HS-27A (cell line): ENCODE measurements at places on chromosomes 16 and 17.

DNA sequence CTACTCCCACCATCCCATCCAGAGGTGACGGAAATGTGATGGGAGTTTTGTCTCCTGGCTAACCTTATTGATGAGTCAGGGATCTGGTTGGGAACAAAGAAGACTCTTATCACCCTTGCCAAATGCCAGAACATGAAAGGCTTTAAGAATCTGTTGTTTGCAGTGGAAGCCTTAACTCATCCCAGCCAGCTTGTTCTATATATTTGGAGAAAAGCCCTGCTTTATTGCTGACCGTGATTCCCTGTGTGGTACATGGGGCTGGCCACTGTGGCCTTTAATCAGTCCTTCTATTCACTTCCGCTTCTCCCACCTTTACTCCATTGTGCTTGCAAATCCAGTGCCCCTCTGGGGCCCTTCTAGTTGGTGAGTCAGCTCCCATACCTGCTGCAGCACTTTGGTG lies 156.6 kb downstream of the PHKB start:
- no peak for DNase-seq

GRCh38 chr16:74117798-74118197 lies 178.8 kb upstream of the PSMD7 start:
- DNase-seq, result no peak

DNA sequence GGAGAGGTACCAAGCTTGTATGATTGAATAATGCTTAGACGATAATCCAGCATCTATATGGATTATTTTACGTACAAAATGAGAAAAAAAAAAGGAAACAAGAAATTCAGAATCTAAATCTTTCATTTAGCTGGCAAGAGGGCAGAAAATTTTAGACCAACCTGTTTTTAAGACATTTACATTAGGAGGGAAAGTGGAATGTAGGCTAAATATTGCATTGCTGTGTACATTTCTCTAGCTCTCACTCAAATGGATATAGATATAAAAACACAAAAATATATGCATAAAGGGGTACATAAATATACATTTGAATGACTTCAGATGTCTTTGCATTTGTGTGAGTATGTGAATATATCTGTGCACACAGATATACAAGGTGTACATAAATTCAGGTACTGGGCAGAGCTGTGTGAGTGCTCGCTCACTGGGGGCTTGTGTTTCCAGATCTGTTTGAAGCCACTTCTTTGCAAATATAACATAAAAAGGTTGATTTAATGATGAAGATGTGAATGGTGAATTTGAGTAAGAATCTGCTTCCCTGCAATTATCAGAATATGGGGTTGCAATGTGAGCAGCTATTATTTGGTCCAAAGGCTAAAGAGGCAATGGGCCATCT lies 14.2 kb upstream of the ZFHX3 start:
- DNase-seq, result no peak

DNA sequence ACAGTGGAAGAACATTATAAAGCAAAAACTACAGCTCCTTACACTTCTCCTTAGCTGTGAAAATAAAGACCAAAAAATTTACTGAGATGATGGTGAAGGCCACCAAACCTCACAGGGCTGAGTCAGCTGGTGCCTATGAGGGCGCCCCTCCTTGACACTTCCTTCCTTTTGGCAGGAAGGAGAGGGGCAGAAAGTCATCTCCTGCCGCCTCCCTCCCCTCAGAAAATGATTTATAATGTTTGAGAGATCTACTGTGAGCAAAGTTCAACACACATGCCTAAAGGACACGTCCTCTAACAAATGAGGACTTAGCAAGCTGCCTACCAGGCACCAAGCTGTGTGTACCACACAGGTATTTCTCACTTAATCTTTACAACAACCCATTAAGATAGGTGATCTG lies 245.7 kb downstream of the PRKCA start:
- no peak for DNase-seq

DNA sequence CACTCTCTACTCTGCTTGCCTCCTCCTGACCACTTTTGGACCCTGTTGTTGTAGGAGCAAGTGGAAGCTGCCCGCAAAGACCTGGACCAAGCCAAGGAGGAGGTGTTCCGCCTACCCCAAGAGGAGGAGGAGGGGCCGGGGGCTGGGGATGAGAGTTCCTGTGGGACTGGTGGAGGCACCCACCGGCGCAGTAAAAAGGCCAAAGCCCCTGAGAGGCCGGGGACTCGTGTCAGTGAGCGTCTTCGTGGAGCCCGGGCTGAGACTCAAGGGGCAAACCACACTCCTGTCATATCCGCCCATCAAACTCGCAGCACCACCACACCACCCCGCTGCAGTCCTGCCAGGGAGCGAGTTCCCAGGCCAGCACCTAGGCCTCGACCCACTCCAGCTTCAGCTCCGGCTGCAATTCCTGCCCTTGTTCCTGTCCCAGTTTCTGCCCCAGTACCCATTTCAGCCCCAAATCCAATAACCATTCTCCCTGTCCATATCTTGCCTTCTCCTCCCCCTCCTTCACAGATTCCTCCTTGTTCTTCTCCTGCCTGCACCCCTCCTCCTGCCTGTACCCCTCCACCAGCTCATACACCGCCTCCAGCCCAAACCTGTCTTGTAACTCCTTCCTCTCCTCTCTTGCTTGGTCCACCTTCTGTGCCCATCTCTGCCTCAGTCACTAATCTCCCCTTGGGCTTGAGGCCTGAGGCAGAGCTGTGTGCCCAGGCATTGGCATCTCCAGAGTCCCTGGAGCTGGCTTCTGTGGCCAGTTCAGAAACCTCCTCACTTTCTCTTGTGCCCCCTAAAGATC lies 11.0 kb upstream of the PHKG2 start:
- no peak for DNase-seq

DNA sequence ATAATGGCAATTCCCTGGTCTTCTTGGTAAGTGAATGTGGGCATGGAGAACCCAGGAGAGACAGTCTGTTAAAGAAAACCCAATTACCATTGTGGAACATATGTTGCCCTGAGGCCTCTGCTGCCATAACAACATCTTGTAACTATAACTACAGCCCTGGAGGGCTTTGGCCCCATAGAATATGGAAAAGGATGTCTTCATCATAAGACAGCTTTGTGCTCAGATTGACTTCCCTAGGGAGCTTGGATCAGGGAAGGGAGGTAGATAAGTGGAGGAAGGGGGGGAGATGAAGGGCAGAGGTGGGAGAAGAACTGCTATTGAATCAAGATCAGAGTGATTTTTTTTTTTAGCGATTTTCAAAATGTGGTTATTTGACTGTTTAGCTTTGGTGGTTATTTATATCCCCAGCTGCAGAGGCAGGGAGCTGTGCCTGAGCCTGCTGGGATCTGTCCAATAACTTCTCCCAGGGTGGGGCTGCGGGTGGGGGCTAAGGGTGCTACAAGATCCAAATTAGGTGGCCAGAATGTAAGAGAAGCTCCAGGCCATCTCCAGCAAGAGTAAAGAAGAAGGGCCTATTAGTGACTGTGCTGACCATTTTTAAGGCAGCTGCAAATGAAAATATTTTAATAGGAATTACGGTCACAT lies 5.3 kb upstream of the KAT7 start:
- DNase-seq, result no peak

GRCh38 chr16:27156579-27156978 lies 46.7 kb upstream of the KDM8 start:
- no peak for DNase-seq

GRCh38 chr16:68599586-68599985 lies 45.5 kb upstream of the CDH3 start:
- DNase-seq, result no peak

GRCh38 chr16:23088018-23088417 lies 61.2 kb downstream of the USP31 start:
- no peak for DNase-seq
